Naive thymus-derived CD4-positive, alpha-beta T cell (primary cell): ENCODE measurements at places on chromosomes 16 and 17. TPM values are rescaled to one million over a fixed set of nuclear protein-coding genes. Genes with fewer than 3 reads are reported as not detected.

The SCIMP gene
- 24.8 TPM for total RNA-seq

The C16orf92 gene
- total RNA-seq = not detected

The PRSS21 gene
- total RNA-seq = 1.1 TPM

The CFAP97D1 gene
- total RNA-seq = not detected in 2 replicates

The ADORA2B gene
- not detected for total RNA-seq

The CHD9 gene
- total RNA-seq = 46.4 TPM

The SGSM2 gene
- total RNA-seq = 139 TPM

The KRTAP2-3 gene
- not detected in 2 replicates for total RNA-seq

The CLDN7 gene
- 0.29 and 0.33 TPM in 2 replicates for total RNA-seq

- DNase-seq = no peak
These were observed 13.8 kb downstream of the MVP start for GRCh38 chr16:29834079-29834478.

- DNase-seq = no peak
These were observed 4.3 kb upstream of the MBTPS1 start for GRCh38 chr16:84121007-84121406.

DNA sequence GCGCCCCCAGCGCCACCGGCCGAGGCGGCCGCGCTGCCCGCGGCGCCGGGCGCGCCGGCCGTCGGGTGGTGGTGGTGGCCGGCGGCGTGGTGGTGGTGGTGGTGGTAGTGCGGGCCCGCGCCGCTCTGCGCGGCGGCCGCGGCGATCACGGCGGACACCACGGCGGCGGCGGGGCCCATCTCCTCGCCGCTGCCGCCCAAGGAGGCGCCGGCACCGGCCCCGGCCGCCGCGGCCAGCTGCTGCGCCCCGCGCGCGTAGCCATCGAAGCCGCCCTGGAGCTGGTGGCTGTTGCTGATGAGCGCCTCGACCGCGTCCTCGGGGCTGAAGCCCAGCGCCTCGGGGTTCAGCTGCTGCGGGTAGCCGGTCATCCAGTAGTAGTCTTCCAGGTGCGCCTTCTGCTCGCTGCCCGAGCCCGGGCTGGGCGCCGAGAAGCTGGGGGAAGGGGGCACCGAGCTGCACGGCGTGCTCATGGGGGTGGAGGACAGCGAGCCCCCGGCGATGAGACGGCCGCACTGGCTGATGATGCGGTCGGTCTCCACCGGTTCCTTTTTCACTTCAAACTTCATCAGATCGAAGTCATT lies 1.2 kb downstream of the MAF start:
- peak; percentile 19 for DNase-seq

DNA sequence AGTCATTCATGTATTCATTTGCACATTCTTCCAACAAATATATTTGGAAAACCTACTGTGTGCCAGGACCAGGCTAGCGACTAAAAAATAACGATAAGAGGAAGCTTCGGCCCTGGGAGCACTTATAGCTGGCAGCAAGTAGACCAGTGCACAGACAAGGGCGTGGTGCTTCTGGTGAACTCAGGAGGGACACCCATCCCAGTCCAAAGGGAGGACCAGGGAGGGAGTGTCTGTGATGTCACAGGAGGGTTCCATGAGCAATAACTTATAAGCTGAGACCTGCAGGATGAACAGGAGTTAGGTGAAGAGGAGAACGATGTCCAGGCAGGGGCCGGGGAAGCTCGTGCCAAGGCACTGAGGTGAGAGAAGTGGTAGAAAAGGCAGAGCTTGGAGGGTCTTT lies 17.4 kb upstream of the PHOSPHO1 start:
- DNase-seq = no peak

DNA sequence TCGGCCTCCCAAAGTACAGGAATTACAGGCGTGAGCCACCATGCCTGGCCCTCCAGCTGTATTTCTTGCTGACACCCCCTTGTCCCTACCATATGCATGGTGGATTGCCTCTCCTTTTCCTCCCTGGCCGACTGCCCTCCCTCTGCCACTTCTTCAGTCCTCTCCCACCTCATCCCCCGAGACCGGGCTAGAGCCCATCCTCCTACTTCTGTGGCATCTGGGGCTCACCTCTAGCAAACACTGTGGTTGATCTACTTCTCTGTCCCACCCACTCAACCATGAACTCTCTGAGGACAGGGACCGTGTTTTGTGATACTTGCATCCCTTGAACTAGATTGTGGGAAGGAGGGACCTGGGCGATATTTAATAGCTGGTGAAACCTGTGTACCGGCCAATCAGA lies 7.5 kb upstream of the AXIN2 start:
- DNase-seq = no peak

GRCh38 chr16:24255456-24256371 lies at the start of gene CACNG3:
Gene CACNG3, plus strand, starts transcription at chr16:24256335. Its CDS starts 420 bp downstream, at chr16:24256755.
- peak; percentile 15 for DNase-seq

DNA sequence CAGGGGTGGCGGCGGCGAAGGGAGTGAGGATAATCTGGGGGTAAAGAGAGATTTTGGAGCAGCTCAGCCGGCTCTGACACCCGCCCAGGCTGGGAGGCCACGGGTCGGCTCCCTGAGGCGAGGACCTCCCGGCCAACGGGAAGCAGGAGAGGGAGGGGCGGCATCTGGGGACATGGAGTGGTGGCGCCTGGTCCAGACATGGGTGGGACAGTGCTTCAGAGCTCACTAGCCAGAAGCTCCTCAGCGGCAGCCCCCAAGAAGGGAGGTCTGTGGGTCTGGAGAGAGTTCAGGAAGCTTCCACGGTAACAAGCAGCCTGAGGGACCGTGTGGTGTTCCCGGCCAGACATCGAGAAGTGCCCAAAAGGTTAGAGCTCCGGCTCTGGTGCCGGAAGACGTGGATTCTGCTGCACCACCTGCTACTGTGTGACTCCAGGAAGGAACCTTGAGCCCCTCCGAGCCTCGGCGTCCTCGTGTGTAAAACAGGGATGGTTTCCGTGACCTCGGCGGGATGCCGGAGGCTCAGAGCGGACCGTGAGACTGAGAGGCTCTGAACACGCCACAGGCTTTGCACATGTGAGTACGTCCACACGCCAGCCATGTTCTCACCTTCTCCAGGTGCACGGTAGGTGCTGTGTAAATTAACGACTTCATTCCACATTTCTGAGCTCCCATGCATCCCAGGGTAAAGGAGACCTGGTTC lies 56.9 kb downstream of the TIMM22 start:
- no peak for DNase-seq

DNA sequence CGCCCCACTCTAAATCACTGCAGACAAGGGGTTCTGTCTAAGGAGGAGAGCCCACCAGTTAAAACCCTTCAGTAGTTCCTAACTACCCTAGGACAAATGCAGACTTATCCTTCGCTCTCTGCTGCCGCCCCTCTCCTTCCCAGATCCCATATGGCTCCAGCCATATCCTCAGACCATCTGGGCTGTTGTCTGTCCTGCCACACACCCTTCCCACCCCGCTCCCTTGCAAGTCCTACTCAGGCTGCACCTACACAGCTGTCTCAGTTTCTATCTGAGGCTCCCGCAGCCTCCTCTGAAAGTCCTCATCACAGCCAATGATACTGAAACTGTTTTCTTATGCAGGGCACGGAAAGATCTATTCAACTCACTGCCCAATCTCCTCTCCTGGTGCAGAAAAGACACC lies 720 bp upstream of the BCKDK start:
- DNase-seq = no peak

- DNase-seq = no peak
These were observed 106.3 kb upstream of the HAS3 start for GRCh38 chr16:68999114-68999513.

DNA sequence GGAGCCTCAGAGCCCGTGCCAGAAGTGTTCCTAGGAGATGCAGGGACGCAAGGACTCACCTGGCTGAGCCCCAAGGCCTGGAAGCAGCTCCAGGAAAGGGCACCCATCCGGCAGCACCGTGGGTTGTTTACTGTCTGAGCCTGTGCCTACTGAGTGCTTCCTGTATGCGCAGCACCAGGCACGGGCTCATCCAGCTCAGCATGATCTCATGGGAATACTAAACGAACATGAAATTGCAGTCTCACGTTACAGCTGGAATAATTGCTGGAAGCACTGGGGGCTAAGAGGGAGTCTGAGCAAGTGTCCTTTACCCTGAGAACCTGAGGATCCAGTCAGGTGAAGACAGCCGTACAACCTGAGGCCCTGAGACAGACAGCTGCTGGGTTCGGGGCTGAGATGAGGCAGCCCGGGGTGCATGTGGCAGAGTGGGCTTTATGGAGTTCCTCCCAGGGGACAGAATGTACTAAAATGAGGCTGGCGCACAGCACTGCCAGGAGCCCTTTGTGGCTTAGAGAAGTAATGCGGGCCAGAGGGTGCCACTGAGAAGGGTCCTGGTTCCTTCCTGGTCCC lies 5.4 kb downstream of the CTRL start:
- no peak for DNase-seq

GRCh38 chr16:21263640-21264570 lies 14.2 kb downstream of the CRYM start:
- DNase-seq = no peak

DNA sequence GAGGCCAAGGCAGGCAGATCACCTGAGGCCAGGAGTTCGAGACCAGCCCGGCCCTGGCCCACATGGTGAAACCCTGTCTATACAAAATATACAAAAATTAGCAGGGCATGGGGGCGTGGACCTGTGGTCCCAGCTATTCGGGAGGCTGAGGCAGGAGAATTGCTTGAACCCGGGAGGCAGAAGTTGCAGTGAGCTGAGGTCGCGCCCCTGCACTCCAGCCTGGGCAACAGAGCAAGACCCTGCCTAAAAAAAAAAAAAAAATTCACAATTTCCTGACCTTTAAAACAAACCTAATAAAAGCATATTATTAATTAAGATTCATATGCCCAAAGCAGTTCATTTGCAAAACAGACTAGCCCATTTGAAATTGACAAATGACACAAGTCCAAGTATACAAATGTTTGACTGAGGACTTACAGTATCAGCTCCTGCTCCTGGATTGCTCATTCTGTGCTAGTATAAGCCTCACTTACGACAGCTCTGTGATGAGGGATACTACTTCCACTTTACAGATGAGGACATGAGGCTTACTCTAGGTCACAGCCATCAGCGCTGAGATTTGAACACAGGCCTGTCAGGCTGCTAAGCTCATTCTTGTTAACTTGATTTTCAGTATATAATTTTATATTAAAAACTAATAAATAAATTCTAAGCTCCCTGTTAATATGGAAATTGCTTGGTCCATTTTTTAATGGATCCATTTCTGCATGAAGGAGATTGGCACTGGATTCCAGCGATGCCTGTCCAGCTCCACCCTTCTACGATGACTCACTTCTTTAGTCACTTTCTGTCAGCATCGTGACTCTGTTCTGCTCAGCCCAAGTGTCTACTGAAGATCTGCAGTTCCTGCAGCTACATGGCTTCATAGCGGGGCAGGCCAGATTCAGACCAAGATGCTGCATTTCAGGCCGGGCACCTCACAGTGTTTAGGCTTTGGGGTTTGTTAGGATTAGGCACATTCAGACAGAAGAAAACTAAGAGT lies 88.2 kb downstream of the WDR59 start:
- DNase-seq = no peak

DNA sequence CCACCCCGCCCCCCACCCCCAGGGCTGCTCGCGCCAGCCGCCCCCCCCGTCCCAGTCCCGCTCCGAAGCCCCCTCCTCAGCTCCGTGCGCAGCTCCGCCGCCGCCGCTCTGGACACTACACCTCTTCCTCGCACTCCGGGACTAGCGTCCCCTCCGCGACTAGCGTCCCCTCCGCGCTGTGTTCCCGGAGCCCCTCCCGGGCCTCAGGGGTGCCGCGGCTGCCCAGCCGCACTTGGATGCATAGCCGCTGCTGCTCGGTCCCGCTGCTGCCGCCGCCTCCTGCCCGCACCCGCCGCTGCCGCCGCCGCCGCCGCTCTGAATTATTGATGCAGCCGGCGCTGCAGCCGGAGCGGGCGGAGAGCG lies at the start of gene CBLN1:
Gene CBLN1, minus strand, starts transcription at position 359 of the 363 bp plus-strand sequence. CDS start 373 bp downstream, outside the sequence.
- no peak for DNase-seq

DNA sequence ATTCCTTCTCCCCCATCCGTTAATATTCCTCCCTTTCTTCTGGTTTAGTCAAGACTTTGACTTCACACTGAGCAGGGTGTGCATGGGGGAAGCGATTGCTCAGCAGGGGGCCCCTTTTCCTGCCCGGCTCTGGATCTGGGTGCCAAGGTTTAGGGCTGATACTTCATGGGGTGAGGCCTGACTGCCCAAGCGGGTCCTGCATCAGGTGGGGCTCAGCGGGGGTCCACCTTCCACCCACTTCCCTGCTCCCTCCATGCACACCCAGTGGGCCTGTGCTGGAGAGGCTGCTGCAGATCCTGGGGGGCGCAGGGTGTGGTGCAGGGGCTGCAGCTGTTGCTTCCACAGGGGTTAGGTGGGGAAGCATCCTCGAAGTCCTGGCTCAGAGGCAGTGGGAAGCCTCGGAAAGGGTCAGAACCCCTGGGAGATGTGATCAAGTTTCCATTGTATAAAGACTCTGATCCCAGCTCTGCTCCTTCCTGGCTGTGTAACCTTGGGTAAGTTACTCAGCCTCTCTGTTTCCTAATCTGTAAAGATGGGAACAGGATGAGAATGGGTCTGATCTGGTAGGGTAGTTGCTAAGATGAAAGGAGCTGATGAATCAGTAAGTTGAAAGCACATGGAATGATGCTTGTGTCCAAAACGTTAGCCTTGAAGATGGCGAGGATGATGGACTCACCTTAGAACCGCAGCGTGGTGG lies 53.3 kb downstream of the MGAT5B start:
- no peak for DNase-seq

DNA sequence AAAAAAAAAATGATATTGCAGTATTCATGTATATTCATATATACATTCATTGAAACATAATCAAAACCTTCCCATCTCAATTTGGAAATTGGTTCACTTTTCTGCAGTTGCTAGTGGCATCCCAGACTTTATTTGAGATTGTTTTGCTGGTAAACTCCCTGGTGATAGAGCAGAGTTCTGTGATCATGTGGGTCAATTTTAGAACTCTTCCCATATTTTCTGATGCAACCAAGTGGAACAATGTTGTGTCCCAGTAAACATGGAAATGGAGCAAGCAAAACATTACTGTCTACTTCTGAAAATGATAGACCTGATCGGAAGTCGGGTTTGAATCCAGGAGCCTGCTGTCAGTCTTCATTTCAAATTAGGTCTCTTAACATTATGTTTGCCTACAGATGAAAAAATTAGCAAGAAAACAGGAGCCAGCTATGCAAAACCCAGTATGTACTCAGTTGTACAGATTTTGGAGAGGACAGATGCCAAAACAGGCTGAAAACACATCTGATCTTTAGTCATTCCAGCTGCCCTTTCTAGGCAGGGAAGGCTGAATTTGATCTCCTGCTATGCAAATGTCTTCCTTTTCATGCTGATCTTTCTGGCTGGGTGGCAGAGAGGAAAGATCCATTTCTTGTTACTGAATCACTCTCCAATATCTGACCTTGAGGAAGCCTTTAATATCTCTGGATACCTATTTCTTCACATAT lies 786.6 kb upstream of the SOX9 start:
- DNase-seq = no peak

GRCh38 chr16:9465161-9465560 lies 373.7 kb downstream of the HAPSTR1 start:
- no peak for DNase-seq

- DNase-seq = no peak
These were observed 236.7 kb downstream of the ENGASE start for GRCh38 chr17:79311373-79311772.

GRCh38 chr16:86519649-86520316 lies 9.5 kb downstream of the FOXF1 start:
- peak; percentile 48 for DNase-seq
